ENCODE measurements at places on chromosomes 7 and 10. TPM values are rescaled to one million over a fixed set of nuclear protein-coding genes. Genes with fewer than 3 reads are reported as not detected.

DNA sequence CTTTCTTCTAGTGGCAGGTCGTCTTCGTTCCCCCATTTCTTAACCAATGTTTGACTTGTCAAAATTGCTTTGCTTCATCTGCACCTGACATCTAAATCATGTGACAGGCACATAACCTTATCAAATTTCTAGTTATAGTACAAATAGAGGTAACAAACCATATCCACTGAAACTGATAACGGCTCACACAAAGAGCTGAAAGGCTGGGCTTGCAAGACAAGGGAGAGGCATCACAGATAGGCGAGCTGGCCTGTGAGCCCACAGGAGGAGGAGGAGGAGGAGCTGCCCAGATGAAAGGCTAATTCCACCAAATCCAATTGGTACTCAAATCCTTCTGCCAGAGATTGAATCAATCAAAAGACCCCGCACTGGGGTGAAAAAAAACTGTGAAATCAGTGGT, 80.2 kb upstream of the NEBL start:
- no peak for DNase-seq

ZNF488 gene
- 0.08 TPM for total RNA-seq

ZNF467 gene
- total RNA-seq = 18.9 TPM

GRCh38 chr10:103259989-103260388, 14.3 kb downstream of the RPEL1 start:
- DNase-seq = no peak

ITIH5 gene
- total RNA-seq = 0.30 TPM

LIPJ gene
- 0.08 TPM for total RNA-seq

All from left lobe of liver (tissue), 2 donors.